B cell (primary cell): ENCODE measurements at places on chromosomes 5 and 9. TPM values are rescaled to one million over a fixed set of nuclear protein-coding genes. Genes with fewer than 3 reads are reported as not detected.

- DNase-seq: no peak
These were observed 221.5 kb upstream of the PANK3 start for GRCh38 chr5:168800701-168801100.

GRCh38 chr5:180026320-180026719, 45.2 kb downstream of the RNF130 start:
- DNase-seq: no peak

- DNase-seq: no peak
These were observed 5.3 kb upstream of the BARHL1 start for GRCh38 chr9:132577119-132577518.

DNA sequence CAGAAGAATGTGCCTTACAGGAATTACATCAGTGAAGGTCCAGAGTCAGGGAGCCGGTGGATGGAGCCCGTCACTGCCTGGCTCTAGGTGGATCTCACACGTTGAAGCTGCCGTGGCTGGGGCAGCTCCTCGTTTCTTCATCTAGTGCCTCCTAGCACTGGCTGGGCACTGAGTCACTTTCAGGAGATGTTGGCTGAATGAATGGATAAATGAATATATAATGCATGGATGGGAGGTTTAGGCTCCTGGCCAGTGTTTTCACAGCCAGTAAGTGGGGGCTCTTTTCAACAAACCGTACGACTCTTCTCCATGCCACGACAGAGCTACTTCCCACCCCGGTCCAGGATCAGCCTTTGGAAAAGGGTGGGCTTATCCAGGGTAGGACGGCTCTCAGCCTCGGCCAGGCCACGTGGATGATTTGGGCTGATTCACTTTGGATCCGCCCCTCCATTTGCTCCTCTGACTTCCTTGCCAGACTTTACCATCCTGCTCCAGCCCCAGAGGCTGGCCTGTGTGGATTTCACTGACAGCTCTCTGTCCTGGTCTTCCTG, 1.3 kb upstream of the SH3PXD2B start:
- DNase-seq: no peak

DNA sequence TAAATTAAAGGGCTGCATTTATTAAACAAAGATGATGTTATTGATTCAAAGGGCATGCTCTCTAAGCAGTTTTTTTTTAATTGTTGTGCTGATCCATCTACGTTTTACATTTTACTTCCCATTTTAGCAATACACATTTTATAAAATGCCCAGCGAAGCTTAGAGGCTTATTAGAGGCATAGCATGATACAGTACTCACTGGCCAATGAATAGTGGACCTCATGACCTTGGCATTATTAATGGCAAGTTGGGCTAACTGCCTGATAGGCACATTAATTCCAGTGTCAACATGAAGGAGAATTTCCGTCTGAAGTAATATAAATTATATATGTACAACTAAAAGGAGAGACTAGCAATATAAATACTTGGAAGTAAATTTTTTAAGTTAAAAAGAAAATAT, 837.2 kb downstream of the EFNA5 start:
- no peak for DNase-seq

DNA sequence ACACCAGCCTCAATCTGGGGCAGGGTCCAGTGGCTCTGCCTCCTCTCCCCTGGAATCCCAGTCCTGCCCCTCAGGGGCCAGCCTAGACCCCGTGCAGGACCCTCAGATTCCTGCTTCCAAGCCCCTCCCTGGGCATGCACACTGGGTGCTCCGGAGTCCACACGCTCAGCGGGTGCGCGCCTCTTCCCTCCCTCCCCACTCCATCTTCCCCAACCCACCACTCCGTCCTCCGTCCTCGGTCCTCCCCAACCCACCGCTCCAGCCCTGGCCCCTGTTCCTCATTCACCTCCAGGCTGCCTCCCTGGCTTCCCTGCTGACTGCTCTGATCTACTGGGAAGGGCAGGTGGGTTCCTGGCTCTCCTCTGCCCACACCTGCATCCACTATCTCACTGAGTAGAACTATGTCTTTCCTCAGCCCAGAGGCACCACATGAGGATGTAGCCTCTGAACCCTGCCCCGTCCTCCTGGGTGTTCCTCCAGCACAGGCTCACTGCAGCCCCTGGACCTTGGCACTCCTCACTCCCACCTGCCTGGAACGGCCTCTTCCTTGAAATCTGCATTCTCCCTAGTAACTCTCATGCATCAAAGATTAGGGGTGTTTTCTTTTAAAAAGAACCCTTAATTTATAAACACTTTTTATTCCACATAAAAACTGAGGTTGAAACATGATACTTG, 92.8 kb downstream of the CAMSAP1 start:
- DNase-seq: no peak

GRCh38 chr5:11504886-11505193, 399.4 kb downstream of the CTNND2 start:
- no peak for DNase-seq

DNA sequence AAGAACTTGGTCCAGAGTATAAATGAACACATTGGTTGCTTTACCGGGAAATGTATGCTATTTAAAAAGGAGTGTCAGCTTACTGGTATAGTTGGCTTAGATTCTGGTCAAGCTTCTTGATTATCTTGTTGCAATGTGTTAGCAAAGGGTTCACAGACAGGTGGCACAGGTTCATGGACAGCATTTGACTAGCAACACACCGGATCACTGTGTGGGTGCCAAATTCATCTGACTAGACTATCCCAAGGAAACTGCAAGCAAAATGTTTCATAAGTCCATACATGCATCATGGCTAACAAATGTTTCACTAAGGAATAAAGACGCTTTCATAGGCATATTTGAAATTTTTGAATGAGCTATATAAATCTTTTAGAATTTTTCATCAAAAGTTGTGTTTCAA, 274.1 kb downstream of the PLK2 start:
- DNase-seq: no peak

GRCh38 chr9:113580041-113580953, 116.8 kb downstream of the RGS3 start:
- peak; percentile 87 for DNase-seq

- no peak for DNase-seq
These were observed 4.4 kb upstream of the DCTN4 start for GRCh38 chr5:150763023-150763769.

GRCh38 chr9:4967523-4967922, 17.5 kb upstream of the JAK2 start:
- no peak for DNase-seq

DNA sequence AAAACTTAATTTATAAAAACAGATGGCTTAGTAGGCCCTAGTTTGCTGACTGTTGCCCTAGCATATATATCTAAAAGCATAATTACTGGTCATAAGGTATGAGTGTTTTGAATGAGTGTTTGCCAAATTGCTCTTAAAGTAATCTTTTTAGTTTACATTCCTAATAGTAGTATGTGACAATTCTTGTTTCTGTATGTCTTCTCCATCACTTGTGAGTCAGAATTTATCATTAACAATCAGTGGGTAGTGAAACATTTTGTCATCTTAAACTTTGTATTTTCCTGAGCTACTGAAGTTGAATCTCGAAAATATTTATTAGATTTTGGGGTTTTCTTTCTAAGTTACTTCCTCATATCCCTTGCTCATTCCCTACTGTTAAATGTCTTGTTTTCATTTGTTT, 49.6 kb downstream of the APC start:
- no peak for DNase-seq

DNA sequence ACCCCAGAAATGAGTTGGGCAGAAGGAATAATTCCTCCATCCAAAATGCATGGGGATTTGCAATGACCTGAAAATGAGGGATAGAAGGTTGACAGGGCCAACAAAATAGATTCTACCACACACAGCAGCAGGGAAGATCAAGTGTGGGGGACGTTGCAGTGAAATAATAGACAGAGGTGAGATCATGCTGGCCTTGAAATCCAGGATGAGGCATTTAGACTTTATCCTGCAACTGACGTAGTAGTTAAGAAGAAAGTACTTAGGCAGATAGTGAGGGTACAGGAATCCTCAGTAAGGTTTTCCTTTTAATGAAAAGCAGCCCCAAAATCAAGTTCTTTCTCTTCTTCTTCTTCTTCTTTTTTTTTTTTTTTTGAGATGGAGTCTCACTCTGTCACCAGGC, 31.6 kb upstream of the TGFBR1 start:
- no peak for DNase-seq

DNA sequence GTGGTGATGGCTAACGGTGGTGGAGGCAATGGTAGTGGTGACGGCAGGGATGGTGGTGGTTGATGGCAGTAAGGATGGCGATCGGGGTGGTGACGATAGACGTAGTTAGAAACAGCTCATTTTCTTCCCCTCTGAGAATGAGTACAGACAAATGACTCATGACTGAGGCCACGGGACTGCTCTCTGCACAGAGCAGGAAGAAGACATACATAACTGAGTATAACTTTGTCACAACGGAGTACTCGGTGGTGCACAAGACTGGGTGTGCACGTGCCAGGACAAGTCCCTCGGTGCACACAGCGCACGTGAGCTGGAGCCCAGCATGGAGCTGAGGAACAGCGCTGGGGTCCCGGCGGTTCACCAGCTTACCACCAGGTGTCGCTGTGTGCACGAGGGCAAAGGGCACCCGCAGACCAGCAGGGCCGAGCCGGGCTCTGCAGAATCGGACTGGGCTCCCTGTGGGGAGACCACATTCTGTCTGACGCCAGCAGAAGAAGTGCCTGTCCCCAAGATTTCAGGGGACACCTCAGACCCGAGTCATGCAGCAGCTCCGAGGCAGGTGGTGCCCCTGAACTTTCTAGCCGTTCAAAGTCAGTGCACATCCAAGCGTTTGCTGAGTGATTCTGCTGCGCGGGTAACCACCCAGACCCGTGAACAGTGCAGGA, 188.6 kb downstream of the FSTL4 start:
- DNase-seq: peak; percentile 80

DNA sequence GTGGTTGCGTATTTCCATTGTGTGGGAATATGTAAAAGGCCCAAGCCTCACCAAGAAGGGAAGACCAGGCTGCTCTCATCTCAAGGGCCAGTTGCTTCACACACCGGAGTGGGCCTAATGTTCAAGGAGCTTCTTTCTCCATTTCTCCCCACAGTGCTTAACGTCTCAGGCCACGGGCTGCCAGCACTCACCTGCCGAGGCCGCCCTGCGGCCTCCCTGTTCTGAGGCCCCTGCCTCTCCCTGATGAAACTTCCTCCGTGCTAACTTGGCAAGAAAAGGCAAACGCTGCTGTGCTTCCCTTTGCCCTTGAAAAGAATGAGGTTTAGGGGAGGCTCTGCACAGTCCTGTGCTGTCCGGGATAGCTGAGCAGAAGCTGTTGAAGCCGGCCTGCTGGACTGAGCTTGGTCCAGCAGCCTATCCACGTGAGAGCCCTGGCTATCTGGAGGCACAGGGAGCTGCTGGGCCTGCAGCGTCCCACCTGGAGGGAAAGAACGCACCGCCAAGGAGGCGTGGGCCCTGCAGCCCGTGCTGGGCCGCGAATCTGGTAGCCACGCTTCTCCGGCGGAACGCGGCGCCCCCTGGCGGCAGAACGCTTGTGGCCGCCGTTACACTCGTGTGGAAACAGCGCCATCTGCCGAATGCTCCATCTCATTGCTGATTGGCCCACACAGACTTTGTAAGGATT, 73.5 kb upstream of the PRSS3 start:
- peak; percentile 86 for DNase-seq

DNA sequence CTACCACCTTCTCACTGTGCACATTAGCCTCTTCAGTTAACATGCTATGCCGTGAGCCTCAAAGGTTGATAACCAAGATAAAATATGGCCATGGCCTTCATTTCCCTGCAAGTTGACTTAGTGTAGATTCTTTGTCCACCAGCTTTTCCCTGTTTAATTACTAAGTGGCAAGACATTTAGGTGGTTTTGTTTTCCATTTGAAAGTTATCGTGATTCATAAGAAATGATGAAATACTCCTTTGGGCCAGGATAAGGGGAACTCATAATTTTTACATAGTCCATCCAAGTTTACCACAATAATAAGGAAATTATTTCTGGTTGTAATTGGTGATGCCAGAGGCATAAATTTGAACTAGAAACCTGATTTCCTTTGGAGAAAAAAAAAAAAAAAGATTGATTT, 609.6 kb downstream of the TAF11L14 start:
- DNase-seq: no peak

GRCh38 chr5:127331890-127332649, 41.5 kb downstream of the MEGF10 start:
- no peak for DNase-seq

DNA sequence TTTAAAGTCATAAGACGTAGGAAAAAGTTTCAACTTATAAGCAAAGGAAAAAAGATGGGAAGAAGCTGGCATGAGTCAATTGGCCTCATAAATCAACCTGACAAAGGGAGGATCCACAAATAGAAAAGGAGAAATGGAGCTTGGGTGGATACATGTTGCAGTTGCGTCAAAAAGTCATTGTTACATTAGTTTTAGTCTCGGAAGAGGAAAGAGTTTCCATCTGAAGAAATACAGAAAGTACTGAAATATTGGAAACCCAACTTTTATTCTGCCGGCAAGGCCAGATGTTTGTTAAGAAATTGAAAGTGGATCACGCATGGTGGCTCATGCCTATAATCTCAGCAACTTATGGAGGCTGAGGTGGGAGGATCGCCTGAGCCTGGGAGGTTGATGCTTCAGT, 11.3 kb upstream of the TIMD4 start:
- DNase-seq: no peak

DNA sequence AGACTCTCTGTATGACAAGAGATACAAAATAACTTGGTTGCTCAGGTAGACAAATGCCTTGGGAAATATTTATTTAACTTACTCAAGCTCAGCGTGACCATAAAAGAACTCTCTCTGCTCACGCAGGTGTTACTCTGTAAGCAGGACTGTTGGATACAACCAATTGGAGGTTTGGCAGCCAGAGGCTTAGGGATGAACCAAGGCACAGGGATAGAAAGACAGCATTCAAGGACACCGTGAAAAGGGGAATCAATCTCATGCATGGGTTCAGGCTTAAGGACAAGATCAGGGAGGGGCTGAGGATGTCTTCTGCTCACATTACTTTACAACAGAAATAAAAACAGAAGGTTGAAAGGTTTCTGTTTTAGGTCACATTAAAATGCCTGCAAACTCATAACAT, 389.0 kb upstream of the BRINP1 start:
- no peak for DNase-seq

GRCh38 chr5:104429911-104430310, 867.3 kb upstream of the NUDT12 start:
- no peak for DNase-seq

Gene PDE6A
- total RNA-seq: not detected in 2 replicates

Gene NUTM2G
- total RNA-seq: not detected in 2 replicates

Gene HMCN2
- 0.05 TPM in 1 of 2 replicates, not detected in the other for total RNA-seq

Gene LIX1
- not detected in 2 replicates for total RNA-seq

Gene TMCO6
- 33.3 and 36.2 TPM in 2 replicates for total RNA-seq

Gene ADAMTS12
- not detected in 2 replicates for total RNA-seq

Gene CSF2
- total RNA-seq: 0.41 TPM in 1 of 2 replicates, not detected in the other

Gene CCNO
- not detected in 2 replicates for total RNA-seq

Gene GFPT2
- 1.6 and 2.8 TPM in 2 replicates for total RNA-seq

Gene PAIP1
- 31.8 and 35.9 TPM in 2 replicates for total RNA-seq

Gene GARNL3
- total RNA-seq: 10.7 and 12.6 TPM in 2 replicates

Gene TRAPPC13
- 18.8 and 24.4 TPM in 2 replicates for total RNA-seq

Gene RELL2
- 11.6 and 12.1 TPM in 2 replicates for total RNA-seq
